Uterus (tissue), 4 donors: ENCODE measurements at places on chromosomes 13 and 19.

DNA sequence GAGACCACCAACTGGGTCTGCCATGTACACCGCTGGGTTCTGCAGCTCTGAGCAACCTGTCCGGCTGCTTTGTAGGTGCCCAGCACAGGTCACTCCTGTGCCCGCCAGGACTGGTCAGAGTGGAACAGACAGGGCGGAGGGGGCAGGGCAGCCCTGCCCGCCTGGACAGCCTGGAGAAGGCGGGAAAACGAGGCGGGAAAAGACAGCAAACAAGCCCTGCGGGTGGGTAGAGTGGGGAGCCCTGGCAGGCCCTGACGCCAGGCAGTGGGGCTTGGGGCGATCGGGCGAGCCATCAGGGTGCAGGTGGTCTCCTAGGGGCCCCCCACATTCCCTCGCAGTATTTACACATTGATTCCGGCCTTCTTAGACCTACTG lies 533 bp upstream of the UHRF1 start:
- DNase-seq = no peak

DNA sequence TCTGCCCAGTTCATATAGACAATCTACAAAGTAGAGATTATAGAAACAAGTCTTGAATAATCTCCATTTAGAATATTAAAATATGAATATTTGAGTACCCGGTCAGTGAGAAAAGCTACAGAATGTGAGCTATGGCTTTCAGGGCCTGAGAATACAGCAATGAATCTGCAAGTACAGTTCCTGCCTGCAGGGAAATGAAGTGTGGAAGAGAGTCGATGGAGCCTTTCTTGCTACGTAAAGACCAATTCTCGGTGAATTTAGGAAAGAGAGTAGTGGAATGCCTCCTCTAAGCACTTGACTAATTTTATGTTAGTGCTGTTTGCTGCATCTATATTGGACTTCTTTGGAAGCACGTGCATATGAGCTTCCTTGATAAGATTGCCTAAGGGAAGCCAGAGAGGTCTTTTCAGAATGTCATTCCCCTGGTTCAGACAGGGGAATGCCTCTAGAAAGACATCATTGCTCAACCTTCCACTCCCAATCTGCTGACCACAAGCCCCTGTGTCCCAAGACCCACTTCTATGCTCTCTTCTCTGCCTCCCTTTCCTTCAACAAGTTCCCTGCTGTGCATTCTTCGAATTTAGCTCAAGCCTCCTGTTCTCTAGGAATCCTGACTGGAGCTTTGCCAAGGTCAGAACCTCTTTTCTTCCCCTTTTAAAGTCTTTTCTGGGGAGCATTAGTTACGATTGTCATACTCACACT lies 41.9 kb downstream of the GPC6 start:
- no peak for DNase-seq

DNA sequence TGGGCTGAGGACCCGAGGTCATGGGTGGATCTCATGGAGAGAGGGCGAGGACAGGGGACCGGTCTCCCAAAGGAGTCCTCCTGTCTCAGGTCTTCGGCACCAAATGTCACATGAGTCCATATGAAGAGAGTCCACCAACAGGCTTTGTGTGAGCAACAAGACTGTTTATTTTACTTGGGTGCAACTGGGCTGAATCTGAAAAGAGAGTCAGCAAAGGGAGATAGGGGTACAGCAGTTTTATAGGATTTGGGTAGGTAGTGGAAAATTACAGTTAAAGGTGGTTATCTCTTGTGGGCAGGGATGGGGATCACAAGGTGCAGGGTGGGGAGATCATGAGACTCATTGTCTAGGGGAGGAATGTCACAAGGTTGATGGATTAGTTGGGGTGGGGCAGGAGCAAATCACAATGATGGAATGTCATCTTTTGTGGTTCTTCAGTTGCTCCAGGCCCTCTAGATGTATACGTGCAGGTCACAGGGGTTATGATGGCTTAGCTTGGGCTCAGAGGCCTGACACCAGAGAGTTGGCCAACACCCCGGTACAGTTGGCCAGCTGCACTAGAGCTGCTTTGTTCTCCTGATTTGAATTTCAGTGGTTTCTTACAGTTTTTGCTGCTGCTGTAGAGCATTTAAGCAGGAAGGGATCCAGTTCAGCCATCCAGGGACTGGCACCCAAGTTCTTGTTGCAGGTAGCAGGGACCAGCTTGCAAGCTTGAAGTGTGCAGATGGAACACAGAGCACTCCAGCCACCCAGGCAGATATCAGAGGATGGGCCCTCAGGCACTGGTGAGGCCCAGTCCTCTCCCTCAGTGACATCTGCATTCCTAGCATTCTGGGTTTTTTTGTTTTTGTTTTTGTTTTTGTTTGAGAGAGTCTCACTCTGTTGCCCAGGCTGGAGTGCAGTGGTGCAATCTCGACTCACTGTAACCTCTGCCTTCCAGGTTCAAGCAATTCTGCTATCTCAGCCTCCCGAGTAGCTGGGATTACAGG lies 26.4 kb upstream of the IGFL1 start:
- no peak for DNase-seq

GRCh38 chr19:7489609-7490044 lies 792 bp upstream of the PEX11G start:
- no peak for DNase-seq

- no peak for DNase-seq
These were observed 11.1 kb upstream of the NFIX start for GRCh38 chr19:12984143-12984627.

DNA sequence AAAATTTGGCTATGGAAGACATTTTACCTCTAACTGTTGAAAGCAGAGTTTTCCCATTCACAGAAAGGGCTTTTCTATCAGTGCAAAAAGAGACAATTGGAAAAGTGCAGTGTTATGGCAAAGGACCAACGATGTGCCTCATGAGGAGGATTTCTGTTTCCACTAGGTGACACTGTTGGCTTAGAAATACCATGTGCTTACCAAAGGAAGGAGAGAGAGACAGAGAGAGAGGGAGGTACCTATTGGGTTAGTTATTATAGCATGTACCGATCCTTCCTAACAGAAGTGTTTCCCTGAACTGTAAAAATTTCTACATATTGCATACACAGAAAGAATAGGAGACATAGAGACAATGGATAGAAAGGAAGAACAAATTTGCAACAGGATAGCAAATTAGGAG lies 23.9 kb upstream of the PSG4 start:
- DNase-seq = no peak

DNA sequence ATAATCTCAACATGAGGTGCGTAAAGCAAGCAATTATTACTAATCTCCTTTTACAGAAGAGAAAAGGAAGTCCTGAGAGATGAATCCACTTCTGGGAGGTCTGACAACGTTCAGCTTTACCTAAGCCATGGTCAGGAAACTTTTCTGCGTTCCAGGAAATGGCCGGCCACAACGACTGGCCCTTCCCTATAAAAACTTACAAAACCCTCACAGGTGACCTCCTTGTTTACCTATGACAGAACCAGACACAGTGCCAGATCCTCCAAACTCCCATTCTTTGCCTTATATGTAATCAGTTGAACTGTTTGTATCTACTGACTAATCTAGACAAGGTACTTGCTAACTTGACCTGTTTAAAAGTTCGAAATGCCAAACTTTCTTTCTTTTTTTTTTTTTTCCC lies 351.7 kb upstream of the TMTC4 start:
- DNase-seq = no peak

DNA sequence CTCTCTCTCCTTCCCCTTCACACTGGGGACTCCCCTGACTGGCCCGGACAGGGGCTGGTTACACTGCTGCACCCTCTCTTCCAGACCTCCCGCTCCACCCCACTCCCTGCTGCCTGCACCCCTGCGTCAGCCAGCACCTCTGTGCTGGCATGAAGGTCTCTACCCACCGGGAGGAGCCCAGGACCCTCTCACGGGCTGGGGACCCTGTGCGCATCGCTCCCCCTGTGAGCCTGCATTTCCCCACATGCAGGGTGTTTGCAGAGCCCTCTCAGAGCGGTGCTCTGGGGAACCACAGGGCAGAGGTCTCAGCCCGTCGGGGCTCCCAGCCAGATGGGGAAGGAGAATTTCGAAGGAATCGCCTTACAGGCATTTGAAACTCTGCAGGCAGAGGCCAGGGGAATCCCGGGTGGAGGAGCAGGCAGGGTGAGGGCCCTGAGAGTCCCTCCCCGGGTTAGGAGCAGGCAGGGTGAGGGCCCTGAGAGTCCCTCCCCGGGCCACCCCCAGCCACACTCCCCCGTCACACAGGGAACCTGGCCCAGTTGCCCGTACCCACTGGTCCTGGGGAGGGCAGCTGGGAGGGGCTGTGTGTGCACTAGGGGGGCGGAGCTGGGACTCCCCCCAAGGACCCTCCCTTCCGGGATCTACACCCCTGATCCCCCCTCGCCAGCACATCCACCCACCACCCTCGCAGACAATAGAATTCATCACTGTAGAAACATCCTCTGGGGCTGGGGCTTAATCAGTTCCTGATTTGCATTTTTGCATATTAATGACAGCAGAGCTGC lies 16.3 kb upstream of the TCF3 start:
- no peak for DNase-seq

DNA sequence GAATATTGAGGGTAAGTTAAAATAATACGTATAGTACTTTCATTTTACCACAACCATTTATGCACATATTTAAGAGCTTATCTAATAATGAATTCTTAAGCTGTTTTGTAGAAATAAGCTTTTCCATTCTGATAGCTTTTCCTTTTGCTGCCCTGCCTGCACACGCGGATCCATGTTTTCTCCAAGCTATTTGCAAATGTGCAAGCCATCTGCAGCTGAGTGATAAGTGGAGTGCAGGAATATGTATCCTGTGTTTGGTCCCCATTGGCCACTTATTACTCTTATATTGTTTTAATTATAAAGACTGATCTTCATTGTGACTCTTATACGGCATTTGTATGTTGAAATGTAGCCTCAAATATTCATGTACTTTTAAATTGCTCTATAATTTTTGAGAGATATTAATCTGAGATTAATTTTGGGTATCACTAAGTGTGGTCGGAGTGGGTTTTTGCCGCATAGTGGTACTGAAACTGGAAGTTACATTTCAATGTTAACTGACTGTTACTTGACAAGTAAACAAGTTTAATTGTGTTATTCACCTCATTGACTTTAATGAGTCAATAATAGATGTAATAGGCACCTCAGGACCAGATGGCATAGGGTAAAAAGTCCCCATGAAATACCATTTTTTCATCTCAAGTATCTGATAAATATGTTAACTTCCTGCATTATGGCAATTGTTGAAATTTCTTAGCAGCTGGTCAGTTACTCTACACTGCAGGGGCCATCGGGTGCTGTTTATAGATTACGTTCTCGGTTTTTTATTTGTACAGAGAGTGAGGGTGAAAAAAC lies 1567.4 kb downstream of the EFNB2 start:
- no peak for DNase-seq

- DNase-seq = no peak
These were observed 244.3 kb downstream of the RGCC start for GRCh38 chr13:41701676-41702075.

GRCh38 chr13:74575729-74576125 lies 441.5 kb upstream of the KLF12 start:
- DNase-seq = peak; percentile 51

- no peak for DNase-seq
These were observed 245.3 kb downstream of the IRS2 start for GRCh38 chr13:109541081-109541480.

GRCh38 chr13:47039106-47039505 lies 142.3 kb upstream of the HTR2A start:
- no peak for DNase-seq
